ENCODE measurements at places on chromosomes 5 and 9.

DNA sequence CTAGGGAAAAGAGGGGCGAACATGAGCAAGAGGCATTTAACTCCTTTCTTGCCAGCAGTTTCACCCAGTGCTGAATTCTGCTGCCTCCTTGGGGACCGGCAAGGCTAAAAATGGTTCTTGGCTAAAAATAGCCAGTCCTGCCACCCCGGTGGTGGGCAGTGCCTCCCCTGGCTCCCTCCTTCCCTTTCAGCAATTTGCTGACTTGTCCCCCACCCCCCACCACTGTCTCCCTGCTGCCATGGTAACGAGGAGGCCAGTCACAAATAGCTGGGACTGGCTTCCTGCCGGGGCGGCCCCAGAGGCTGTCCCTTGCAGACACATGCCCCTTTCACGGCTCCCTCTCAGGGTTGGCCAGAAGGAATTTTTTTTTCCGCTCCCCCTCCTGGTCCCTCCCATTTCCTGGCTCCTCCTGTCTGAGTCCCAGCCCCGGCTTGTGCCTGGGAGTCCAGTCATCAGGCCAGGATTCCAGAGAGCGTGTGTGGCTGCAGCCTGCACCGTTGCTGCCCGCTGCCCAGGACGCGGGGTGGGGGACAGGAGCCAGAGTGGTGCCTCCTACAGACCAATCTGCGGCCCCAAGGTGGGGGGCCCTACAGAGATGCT lies 130.3 kb downstream of the RGS3 start:
- no peak for DNase-seq

DNA sequence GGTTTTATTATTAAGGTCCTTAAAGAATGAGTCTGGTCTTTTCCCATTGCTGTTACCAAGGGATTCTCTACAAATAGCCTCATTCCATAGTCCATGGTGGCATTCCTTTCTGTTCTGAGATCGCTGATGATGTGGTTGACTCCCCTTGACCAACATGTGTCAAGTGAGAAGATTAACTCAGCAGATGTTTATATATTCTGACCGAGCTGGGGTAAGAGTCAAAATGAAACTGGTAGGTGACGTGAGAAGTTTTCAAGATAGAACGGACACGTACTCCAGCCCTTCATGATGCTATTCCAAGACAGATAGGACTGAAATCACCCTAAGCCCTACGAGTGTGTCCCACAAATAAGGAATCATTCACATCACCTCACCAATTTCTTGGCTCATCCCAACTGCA lies 155.5 kb upstream of the WWC1 start:
- DNase-seq = no peak

DNA sequence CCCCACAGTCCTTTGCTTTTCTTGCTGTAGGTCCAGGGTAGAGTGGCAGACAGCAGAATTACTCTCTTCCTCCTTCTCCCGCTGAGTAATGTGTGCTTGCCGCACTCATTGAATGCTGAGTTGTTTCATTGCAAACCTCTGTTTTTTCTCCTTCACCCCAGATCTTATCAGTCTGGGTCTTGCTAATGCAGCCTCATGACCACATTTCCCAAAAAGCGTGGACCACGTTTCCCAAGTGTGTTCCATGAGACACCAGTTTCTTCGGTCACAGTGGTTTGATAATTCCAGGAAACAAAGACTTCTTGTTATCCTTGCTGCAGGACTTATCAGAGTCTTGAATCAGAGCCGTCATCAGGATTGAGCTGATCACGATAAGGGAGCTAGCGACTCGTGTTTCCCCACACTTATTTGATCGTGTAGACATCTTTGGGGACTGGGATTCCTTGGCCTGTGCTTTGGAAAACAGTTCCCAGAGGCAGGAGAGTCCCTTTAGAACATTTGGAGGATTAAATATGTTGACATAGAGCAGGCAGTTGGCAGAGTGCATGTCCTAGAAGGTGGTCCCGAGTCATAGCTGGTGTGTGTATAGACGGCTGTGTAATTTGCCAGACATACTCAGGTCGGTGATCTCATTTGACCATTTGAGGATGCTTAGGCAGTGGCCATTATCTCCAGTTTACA lies 4.4 kb downstream of the LRRC8A start:
- no peak for DNase-seq

DNA sequence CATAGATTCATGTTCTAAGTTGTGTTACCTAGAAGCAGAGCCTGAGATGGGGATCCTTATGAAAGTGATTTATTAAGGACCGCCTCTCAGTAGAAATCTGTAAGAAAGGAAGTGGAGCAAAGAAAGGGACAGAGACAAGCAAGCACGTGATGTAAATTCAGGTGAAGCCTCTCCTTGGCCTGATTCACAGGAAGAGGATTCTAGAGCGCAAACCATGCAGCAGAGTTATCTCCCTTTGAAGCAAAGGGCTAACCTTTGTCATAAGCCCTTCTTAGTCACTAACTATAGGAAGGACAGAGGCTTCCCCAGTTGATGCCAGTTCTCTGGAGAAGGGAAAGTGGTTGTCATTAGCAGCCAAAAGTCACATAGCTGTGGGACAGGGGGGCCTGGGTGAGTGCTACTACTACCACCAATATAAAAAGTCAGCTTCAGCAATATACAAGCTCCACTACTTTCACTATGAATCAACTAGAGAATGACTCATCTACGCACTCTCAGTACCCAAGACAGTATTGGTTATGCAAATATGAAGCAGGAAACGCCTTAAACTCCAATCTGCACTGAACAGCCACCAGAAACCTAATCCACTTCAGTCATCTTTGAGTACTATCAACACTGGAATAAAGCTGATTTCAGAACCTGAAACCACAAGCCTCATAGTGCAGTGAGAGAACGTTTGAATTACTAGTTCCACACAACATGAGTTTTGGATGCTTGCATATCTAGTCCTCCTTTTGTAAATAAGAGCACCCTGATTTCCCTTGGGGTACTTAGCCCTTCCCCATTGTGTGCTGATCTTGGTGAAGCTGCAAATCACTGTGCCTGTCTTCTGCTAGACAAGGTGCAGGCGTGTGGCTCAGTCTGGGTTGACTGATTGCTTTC lies 162.7 kb downstream of the ZNF608 start:
- DNase-seq = peak; percentile 25

DNA sequence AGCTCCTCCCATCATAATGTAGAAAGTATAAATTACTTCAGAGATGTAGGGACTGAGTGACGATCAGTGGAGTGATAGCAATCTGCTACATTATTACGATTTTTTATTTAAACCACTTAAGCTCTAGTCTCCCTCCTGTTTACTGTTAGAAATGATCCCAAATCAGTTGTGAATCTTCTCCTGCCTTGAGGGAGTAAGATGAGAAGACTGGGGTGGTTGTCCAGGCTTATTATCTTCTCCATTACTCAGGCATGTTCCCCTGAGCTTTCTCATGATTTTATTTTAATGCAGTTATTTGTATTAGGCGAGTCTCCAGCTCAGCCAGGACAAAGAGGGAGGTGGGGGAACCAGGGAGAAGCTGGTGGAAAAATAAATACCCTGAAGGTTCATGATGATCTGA lies 48.2 kb upstream of the CTNNA1 start:
- no peak for DNase-seq

GRCh38 chr5:64108674-64109073 lies 57.0 kb upstream of the RNF180 start:
- DNase-seq = no peak

DNA sequence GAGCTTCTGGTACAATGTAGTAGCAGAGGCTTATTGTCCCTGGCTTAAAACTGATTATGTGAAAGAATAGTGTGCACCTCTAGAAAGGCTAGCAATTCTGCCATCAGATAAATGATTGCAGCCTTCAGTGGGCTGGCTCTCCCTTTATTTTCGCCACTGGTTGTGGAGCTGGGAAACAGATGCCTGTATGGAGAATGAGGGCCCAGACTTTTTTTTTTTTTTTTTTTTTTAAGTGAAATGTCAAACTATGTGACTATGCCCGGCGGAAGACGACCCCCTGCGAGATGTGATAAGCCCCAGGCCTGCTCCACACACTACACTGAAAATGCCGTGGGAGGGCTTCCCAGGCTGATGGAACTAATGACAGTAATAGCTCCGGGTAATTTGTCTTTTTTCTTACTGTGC lies 28.7 kb downstream of the ISL1 start:
- DNase-seq = no peak

DNA sequence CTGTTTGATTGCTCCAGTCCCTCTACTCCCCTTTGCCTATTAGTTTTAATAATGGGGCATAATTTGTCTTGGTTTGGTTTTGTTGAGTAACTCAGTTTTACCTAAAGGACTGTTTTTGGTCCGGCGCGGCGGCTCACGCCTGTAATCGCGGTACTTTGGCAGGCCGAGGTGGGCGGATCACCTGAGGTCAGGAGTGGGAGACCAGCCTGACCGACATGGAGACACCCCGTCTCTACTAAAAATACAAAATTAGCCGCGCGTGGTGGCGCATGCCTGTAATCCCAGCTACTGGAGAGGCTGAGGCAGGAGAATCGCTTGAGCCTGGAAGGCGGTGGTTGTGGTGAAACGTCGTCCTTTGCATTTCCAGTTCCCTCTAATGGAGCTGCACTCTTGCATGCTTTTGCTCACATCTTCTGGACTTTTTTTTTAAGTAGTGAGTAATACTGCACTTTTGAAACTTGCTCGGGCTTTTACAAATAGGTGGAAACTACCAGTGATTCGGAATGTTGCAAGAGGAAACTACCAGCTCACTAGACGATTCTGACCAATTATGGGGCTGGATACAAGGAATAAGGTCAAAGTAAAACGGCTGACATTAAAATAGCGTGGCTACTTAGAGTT lies 721 bp upstream of the MAML1 start:
- peak; percentile 40 for DNase-seq

DNA sequence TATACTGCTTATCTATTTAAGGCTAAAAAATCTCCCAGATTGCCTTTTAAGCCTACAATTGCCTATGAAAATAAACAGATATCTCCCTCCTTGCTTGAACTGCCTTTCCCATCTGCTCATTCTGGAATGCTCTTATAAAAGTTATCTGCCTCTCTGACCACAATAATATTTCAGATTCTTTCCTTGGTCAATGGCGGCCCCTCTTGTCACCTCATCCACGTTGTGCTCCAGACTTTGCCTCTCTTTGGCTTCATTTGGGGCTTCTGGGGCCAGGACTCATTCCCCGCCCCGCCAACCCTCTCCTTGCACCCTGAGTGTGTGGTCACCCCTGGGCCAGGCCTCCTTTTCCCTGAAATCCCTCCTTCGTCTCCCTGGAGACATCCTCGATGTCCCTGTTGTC lies 110.0 kb upstream of the RPS23 start:
- DNase-seq = no peak

Data from stimulated activated CD4-positive, alpha-beta T cell treated with anti-CD3 and anti-CD28 coated beads, Interleukin-2, amount 100 ng/mL, for 24 hours (primary cell).